Activated CD4-positive, CD25-positive, alpha-beta regulatory T cell treated with anti-CD3 and anti-CD28 coated beads, Interleukin-2, amount 50 U/mL, for 16 hours (primary cell): ENCODE measurements at places on chromosomes 3 and 15.

- DNase-seq: no peak
Observed at GRCh38 chr15:83207660-83208366, at the start of gene HDGFL3. Gene HDGFL3, minus strand, starts transcription at chr15:83207823. Its CDS starts 409 bp downstream, at chr15:83207414.

DNA sequence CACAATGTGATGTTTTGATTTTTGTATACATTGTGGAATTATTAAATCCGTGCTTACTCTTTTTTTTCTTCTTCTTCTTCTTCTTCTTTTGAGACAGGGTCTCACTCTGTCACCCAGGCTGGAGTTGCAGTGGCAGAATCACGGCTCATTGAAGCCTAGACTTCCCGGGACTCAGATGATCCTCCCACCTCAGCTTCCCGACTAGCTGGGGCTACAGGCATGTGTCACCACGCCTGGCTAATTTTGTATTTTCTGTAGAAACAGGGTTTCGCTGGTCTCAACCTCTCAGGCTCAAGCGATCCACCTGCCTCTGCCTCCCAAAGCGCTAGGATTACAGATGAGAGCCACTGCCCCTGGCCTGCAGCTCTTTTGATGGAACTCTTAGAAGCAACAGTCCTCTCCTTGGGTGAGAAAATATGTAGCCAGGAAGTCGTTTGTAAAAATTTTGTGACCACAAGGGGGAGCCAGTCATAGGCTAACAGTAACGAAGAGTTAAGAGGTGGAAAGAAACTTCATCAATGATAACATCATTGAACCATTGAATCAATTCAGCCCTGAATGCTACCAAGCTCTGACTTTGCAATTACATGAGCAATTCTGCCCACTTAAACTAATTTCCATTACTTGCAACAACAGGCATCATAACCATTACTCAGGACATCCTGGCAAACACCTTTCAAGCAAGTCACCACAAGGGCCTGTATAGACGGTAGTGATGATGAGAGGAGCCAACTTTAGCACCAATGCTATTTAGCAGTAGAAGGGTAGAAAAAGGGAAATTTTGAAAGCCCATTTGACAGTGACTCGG is 16.7 kb upstream of the CMTM7 start:
- DNase-seq: peak; percentile 63

DNA sequence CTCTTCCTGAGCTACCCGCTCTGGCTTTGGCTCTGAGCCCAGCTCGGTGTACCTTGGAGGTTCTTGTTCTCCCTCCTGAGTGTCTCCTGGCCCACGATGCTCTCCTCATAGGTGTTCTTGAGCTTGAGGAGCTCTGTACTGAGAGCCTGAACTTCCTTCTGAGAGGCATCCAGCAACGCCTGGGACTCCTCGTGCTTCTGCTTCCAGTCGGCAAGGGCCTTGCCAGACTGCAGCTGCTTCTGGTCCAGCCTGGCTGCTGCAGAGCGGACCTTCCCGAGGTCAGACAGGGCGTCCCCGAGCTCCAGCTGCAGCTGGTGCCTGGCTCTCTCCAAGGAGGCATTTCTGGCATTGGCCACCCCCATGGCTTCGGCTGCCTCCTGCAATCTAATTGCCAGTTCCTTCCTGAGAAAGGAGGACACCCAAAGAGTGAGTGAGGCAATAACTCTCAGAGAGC is 99.8 kb downstream of the MYH15 start:
- no peak for DNase-seq

DNA sequence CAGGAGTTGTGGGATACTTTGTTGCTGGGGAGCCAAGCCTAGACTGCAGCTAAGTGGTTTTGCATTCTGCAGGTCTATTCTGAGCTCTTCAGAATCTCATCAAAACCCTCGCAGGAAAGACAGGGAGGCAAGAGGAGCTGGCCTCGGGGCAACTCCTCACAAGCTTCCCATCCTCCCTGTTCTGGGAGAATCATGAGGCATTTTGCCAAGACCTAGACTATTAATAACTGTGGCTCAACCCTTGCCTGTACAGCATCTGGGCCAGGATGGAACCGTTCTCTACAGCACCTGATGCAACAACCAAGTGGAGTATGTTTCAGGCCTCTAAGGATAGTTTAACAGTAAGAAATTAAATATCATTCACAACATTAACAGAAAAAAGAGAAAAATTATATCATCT is 20.2 kb upstream of the SLC6A20 start:
- no peak for DNase-seq

- no peak for DNase-seq
Observed at GRCh38 chr3:184945886-184946625, 134.1 kb downstream of the VPS8 start.

GRCh38 chr3:187858711-187859110 is 113.4 kb upstream of the BCL6 start:
- no peak for DNase-seq

GRCh38 chr15:88635318-88635717 is 3.5 kb upstream of the ISG20 start:
- no peak for DNase-seq

GRCh38 chr3:4908433-4909156 is 70.6 kb upstream of the BHLHE40 start:
- DNase-seq: no peak

DNA sequence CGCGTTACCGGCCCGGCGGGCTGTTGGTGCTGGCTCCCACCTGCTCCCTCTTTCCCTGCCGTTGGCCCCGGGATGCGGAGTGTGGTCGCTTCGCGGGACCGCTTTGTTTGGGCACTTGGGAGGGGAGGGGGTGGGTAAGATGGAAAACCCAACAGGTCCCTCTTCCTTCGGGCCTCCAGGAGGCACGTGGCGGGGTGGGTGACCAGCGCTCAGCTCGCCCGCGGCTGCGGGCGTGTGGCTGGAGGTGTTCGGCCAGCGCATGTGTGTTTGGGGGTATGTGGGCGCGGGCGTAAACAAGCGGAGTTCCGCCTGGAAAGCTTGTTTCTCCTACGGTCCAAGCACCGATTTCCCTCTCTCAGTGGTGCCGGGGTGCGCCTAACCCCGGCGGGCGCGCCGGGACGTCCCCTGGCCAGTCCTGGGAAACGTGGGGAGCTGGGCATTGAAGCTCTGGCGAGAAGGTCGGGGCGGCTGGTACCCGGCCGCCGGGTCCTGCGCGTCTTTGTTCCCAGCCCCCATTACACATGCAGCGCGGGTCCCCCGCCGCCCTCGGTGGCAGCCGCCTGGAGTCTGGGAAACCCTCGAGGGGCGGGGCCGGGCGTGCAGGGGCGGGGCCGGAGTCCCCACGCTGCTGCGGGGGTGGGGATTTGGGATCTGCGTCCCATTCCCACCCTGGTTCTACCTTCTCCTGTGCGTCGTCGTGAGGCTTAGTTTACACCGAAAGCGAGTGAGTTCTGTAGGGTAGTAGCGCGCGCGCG is 1.4 kb downstream of the ACVR2B start:
- no peak for DNase-seq

- DNase-seq: no peak
Observed at GRCh38 chr3:195087328-195087727, 183.6 kb downstream of the XXYLT1 start.

DNA sequence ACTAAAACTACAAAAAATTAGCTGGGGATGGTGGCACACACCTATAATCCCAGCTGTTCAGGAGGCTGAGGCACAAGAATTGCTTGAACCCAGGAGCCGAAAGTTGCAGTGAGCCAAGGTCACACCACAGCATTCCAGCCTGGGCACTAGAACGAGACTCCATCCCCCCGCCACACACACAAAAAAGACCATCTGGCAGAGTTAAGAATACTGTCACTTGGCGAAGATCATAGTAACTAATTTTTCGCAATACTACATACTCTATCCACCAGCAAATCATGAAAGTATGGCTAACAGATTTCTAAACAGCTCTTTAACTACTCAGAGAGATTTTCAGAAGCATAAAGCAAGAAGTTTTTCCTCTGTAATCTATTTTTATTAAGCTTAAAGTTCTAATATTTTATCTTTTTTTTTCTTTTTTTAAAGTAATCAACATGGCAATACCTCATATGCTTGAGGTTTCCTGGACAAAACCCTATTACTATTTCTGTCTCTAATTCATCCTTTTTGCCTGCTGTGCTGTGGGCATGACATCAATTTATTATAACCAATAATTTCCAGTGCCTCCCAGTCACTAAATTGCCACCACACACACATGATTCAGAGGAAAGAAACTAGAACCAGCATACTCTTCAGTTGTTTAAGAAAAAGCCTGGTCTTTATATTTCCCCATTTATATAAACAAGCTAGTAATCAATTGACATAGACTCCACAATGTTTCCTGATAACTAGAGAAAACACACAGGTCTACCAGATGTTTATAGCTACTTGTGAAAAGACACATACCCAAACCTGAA is 46.9 kb downstream of the CHSY1 start:
- no peak for DNase-seq

DNA sequence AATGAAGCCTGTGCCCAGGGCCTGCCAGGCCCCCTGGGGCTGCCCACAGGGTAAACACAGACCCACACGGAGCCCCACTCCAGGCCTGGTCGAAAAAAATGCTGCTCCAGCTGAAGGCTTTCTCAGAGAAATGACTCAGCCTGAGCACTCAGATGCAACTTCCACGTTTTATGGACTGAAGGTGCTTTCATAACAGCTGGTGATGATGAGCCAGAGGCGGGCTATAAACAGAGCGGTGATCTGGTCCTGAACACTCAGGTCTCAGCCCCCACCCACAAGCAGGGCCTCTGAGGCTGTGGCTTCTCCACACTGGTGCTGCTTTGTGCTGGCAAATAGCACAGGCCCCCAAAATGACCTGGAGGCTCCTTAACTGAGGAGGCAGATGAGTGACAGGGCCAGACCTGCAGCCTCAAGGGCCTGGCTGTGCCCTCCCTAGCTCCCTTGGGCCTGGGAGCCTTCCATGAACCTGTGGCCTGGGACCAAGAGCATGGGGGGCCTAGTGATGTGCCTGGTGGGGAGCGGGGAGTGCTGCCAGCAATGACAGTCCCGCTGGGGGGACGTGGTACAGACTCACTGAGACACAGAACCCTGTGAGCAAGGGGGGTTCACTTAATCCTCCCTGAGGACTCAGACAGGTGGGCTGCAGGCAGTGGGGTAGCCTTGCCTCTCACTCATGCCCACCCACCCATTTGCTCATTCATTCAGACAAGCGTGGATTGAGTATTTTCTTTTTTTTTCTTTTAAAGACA is 23.0 kb upstream of the FURIN start:
- no peak for DNase-seq

- no peak for DNase-seq
Observed at GRCh38 chr3:14410503-14411165, 8.2 kb downstream of the SLC6A6 start.

DNA sequence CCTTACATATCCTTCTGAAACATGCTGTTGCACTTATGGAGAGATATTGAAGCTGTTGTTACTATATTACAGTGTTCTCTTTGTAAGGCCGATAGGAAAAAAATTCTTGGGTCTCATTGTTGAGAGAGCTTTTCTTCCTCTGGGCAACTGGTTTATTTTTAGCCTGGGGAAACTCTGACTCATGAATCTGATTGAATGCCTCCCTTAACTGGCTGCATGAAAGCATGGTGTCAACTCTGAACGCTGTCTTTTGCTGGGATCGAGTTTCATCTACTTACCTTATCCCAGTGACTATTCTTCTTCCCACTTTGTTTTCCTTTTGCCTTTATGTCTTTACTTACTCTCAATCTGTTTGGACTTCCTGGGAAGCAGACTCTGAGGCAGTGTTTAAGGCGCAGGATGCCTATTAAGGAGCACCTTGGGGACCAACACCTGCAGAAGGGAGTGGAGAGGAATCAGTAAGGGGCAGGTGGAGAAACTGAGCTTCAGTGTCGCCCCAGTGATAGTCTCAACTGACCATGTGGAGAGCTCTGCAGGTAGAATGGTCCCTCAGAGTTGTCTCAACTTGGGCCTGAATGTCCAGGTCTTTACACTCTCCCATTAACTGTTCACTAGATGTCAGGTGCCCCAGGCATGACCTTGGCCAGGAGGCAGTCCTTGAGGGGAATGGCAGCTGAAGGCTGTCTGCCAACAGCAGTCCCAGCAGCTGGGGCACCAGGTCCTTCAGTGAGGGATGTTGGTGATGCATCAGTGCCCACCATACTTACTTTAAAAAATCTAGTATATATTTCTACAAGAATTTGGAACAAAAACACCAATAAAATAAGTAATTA is 88.9 kb upstream of the CCNL1 start:
- no peak for DNase-seq

- no peak for DNase-seq
Observed at GRCh38 chr15:79798311-79798710, 98.5 kb downstream of the MTHFS start.

DNA sequence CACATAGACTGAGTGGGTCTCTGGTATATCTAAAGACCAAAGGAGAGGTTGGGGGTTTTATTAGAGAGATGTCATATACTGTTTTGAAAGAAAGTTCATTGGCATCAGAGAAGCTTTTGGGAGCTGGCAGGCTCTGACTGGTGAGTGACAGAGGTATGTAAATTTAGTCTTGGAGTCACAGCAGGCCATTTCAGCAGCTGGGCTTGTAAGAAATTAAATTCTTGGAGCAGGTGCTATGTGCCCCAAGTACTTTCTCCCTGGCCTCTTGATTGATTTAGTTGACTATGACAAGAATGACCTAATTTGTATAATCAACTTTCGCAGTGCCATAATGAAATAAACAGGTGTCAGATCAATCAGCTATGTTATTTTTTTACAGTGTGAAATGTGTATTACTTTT is 47.8 kb upstream of the CDAN1 start:
- no peak for DNase-seq

DNA sequence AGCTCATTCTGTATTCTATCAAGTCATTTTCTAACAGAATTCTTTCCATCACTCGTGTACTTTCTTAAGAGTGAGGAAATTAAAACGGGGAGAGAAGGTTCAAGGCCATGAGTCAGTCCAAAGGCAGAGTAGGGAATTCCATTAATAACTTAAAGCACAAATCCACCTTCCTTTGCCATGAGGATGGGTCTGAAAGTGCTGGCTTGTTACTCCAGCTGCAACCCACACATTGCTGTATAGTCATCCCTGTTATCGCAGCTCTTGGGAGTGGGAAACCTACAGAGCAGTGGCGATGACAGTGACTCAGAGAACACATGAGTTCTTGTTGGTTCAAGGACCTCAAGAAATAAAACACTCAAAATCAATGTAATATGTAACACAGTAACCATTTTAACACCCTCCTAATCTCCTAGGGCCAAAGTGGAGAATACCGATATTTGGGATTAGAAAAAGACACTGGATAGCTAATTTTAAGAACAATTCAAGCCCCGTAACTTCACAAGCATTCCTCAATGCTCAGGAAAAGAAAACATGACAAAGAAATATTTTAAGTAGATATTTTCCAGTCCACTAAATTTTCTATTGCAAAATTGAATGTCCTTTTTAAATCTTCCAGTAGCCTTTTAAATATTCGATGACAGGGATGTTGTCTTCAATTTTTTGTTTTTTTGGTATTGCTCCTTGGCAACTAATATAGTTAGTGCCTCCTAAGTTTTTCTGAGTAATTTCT is 179.9 kb upstream of the THBS1 start:
- no peak for DNase-seq

GRCh38 chr3:12725436-12725835 is 33.6 kb downstream of the TMEM40 start:
- DNase-seq: no peak

- DNase-seq: peak; percentile 38
Observed at GRCh38 chr3:141876891-141877621, 613 bp downstream of the ATP1B3 start.

DNA sequence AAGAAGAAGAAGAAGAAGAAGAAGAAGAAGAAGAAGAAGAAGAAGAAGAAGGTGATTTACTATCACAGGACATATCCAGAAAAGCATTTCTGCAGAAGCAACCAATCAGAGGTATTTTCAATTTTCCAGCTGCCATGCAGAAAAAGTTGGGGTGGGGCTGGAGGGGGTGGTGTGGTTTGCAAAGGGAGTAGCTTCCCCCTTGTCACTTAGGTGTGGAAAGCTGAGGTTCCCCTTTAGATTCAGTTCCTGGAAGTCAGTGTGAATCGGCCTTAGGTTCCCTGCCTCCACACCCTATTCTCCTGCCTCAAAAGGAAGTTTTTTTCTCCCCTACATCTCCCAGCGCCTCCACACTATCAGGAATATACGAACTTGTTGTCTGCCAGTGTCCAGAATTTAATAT is 276.7 kb upstream of the ARRDC4 start:
- no peak for DNase-seq
